ENCODE measurements at places on chromosomes 6 and 20.

DNA sequence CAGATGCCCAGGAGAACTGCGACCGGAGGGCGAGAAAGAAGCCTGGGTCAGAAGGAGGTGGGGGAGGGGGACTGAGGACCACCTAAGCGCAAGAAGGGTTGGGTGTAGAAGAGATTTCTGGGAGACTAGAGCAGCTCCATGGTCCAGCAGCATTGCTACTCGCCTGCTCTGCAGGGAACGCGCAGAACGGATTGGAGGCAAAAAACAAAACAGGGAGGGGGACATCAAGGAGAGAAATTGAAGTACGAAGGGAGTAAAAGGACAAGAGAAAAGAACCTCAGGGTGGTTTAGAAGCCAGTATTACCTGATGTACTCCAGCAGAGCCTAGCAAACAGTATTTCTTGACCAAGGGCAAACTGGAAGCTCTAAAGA lies 537 bp upstream of the GABBR1 start:
- peaks cover 49% of the 10 kb centered on the region for H3K4me1 ChIP-seq
- peaks cover 29% of the 10 kb centered on the region for H3K27me3 ChIP-seq
- DNase-seq, result no peak

- peaks cover 22% of the 10 kb centered on the region for H3K4me1 ChIP-seq
- peaks cover 17% of the 10 kb centered on the region for H3K36me3 ChIP-seq
- H3K27me3 ChIP-seq, result no peaks in the 10 kb centered on the region
- no peak overlapping the region for H3K27ac ChIP-seq
- no peak overlapping the region for H3K4me3 ChIP-seq
These were observed 8.3 kb downstream of the WRNIP1 start for GRCh38 chr6:2773449-2773848.

DNA sequence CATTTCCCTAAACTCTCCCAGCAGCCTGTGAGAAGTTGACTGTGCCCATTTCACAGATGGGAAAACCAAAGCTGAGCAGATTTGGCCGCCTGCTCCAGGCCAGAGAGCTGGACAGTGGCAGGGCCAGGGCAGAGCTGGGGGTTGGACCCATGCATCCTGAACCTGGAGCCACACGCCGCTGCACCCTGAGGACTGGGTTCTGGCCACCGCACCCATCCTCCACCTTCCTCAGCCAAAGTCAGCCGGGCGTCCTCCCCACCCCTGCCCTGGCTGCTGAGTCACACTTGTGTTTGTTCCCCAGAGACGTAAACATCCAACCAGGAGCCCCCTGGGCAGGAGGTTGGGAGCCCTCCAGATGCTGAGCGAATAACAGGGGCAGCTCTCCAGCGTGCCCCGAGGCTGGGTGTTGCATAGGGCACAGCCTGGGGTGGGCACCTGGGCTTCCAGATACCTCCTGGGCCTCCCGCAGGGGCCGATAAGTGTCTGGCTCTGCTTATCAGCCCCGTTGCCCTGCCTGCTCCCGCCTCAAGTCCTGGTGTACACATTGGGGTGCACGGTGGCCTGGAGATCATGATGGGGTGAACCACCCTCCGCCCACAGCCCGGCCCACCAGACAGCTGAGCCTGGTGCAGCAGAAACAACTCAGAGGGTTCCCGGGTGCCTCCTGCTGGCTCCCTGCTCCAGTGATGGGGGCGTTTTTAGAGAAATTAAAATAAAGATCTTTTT lies 23.8 kb downstream of the RBM38 start:
- no peak overlapping the region for H3K4me3 ChIP-seq
- no peak overlapping the region for H3K27ac ChIP-seq
- no peak for DNase-seq
- no peaks in the 10 kb centered on the region for H3K27me3 ChIP-seq
- H3K36me3 ChIP-seq, result peaks cover 3% of the 10 kb centered on the region

DNA sequence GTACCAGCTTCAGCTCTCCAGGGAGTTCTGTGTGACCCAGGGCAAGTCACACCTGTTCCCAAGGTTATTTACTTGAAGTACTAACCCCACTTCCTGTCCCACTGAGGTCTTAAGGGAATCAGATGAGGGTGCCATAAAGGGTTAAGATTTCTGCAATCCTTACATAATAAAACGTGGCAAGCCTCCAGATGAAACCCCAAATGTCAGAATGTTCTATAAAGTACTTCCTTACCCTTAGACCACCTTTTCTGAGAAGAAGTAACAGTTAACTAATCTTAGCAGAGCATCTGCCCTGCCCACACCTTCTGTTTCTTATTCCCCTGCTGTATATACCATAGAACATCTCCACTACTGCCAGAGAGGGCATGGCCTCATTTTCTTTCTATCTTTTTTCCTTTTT lies 6.0 kb upstream of the AVP start:
- H3K4me1 ChIP-seq, result no peaks in the 10 kb centered on the region
- no peaks in the 10 kb centered on the region for H3K36me3 ChIP-seq
- peaks cover 30% of the 10 kb centered on the region for H3K27me3 ChIP-seq
- no peak for DNase-seq
- no peak overlapping the region for H3K4me3 ChIP-seq

DNA sequence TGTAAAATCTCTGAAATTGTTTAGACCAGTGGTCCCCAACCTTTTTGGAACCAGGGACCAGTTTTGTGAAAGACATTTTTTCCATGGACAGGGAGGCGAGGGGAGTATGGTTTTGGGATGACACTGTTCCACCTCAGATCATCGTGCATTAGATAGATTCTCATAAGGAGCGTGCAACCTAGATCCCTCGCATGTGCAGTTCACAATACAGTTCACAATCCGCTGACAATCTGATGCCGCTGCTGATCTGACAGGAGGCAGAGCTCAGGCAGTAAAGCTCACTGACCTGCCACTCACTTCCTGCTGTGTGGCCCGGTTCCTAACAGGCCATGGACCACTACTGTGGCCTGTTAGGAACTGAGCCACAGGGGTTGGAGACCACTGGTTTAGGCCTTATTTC lies 115.2 kb downstream of the EPM2A start:
- H3K4me3 ChIP-seq, result no peak overlapping the region
- no peaks in the 10 kb centered on the region for H3K27me3 ChIP-seq
- peaks cover 4% of the 10 kb centered on the region for H3K4me1 ChIP-seq
- no peaks in the 10 kb centered on the region for H3K36me3 ChIP-seq
- H3K27ac ChIP-seq, result no peak overlapping the region

GRCh38 chr6:67722861-67723261 lies 912.2 kb upstream of the ADGRB3 start:
- DNase-seq, result no peak
- no peaks in the 10 kb centered on the region for H3K27me3 ChIP-seq
- H3K36me3 ChIP-seq, result no peaks in the 10 kb centered on the region
- H3K4me3 ChIP-seq, result no peak overlapping the region
- no peaks in the 10 kb centered on the region for H3K4me1 ChIP-seq
- no peak overlapping the region for H3K27ac ChIP-seq

- H3K27me3 ChIP-seq, result peaks cover 33% of the 10 kb centered on the region
- no peak for DNase-seq
- H3K4me1 ChIP-seq, result peaks cover 6% of the 10 kb centered on the region
These were observed 80.4 kb downstream of the PHACTR3 start for GRCh38 chr20:59684685-59685242.

All from neural crest cell (in vitro differentiated cells).